ENCODE measurements at places on chromosomes 7 and 10.
A peak's percentile ranks its signal among the peaks of the same experiment; 100 is the strongest.

DNA sequence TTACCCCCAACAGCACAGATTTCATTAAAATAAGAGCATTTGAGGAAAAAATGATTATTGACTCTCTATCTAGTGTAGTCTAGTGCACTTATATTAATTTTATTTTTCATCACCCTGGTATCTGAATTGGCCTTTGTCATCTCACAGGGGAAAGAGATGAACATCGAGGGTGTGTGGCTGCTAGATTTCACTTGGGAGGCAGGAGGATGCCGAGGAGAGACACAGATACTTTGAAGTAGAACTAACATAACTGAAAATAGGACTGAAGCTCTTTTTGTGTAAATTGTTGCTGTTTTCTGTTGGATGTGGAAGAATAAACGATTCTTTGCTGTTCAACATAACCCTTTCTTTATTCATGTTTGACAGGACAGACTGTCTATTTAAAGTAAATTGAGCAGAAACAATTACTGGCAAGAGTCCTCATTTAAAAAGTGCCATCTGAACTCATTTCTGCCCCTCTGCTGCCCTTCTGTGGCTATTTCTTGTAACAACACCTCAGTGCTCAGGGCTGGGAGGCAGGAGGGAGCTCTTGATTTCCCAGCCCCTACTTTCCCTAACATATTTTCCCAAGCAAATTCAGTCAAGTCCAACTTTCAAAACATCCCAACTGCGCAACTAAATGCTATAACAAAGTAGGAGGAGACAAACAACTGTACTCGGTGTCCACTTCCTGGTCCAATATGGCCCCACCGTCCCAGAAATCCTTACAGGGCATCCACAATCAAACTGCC lies 15.6 kb downstream of the LYZL1 start:
- peaks cover 2% of the 10 kb centered on the region for H3K4me1 ChIP-seq
- peaks cover 35% of the 10 kb centered on the region for H3K27me3 ChIP-seq
- H3K27ac ChIP-seq, result no peak overlapping the region
- peak; percentile 32 for DNase-seq
- H3K4me3 ChIP-seq, result no peak overlapping the region

- H3K36me3 ChIP-seq, result no peaks in the 10 kb centered on the region
- H3K27ac ChIP-seq, result no peak overlapping the region
- H3K4me1 ChIP-seq, result no peaks in the 10 kb centered on the region
- DNase-seq, result no peak
Observed at GRCh38 chr10:84607523-84607922, 279.1 kb downstream of the CCSER2 start.

GRCh38 chr7:104938741-104939390 lies 75.1 kb upstream of the KMT2E start:
- H3K4me3 ChIP-seq, result no peak overlapping the region
- peaks cover 36% of the 10 kb centered on the region for H3K4me1 ChIP-seq
- peak overlapping the region; percentile 4 for H3K27ac ChIP-seq
- H3K27me3 ChIP-seq, result no peaks in the 10 kb centered on the region

DNA sequence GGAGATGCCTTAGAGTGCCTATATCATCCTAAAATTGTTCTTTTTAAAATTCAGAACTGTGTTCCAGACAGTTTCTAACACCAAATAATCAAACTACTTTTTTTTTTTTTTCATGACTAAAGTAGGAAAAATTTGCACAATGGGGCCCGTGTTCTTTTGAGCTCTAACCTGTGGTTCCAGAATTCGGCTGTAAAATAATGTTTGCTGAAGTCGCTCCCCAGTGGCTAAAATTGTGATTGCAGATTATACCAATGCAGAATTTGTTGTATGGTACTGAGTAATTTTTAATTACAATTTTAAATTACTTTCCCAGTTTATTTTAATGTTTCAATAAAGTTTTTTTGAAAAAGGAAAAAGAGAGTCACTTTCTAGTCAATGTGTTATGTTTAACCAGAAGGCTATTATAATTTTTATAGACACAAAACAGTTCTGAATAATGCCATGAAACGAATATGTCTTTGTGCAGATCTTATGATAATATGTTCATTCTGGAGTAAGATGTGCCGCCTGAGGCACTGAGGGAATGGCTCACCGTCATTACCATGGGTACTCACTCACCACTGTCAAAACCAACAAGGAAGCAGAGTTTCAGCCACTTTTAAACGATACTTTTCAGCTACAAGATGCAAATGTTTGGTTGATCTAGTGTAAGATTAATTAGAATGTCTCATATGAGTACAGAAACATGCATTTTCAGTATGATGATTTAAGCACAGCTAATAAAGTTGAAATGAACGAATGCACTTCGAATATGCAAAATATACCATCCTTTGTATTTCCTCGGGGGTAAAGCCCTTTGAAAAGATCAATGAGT lies 173.6 kb downstream of the PRKCQ start:
- peaks cover 59% of the 10 kb centered on the region for H3K4me1 ChIP-seq
- H3K36me3 ChIP-seq, result no peaks in the 10 kb centered on the region
- no peaks in the 10 kb centered on the region for H3K27me3 ChIP-seq
- H3K27ac ChIP-seq, result peak overlapping the region; percentile 81
- no peak for DNase-seq

GRCh38 chr10:69333205-69333604 lies 54.9 kb downstream of the HK1 start:
- no peak overlapping the region for H3K27ac ChIP-seq
- peaks cover 84% of the 10 kb centered on the region for H3K4me1 ChIP-seq
- no peaks in the 10 kb centered on the region for H3K27me3 ChIP-seq

GRCh38 chr10:80410578-80411145 lies 2.3 kb downstream of the PRXL2A start:
- peaks cover 49% of the 10 kb centered on the region for H3K4me1 ChIP-seq
- no peaks in the 10 kb centered on the region for H3K27me3 ChIP-seq
- no peaks in the 10 kb centered on the region for H3K36me3 ChIP-seq
- H3K4me3 ChIP-seq, result no peak overlapping the region

GRCh38 chr7:37433166-37433565 lies 15.5 kb downstream of the ELMO1 start:
- H3K4me3 ChIP-seq, result peak overlapping the region; percentile 51
- DNase-seq, result no peak
- peak overlapping the region; percentile 82 for H3K27ac ChIP-seq
- H3K36me3 ChIP-seq, result peaks cover 37% of the 10 kb centered on the region

GRCh38 chr7:41131956-41132355 lies 570.9 kb downstream of the INHBA start:
- H3K36me3 ChIP-seq, result no peaks in the 10 kb centered on the region
- H3K4me3 ChIP-seq, result no peak overlapping the region
- H3K27me3 ChIP-seq, result no peaks in the 10 kb centered on the region
- H3K4me1 ChIP-seq, result no peaks in the 10 kb centered on the region

GRCh38 chr7:30934732-30935568 lies 23.3 kb downstream of the AQP1 start:
- DNase-seq, result no peak
- H3K27ac ChIP-seq, result no peak overlapping the region
- H3K27me3 ChIP-seq, result peaks cover 18% of the 10 kb centered on the region
- no peaks in the 10 kb centered on the region for H3K36me3 ChIP-seq

DNA sequence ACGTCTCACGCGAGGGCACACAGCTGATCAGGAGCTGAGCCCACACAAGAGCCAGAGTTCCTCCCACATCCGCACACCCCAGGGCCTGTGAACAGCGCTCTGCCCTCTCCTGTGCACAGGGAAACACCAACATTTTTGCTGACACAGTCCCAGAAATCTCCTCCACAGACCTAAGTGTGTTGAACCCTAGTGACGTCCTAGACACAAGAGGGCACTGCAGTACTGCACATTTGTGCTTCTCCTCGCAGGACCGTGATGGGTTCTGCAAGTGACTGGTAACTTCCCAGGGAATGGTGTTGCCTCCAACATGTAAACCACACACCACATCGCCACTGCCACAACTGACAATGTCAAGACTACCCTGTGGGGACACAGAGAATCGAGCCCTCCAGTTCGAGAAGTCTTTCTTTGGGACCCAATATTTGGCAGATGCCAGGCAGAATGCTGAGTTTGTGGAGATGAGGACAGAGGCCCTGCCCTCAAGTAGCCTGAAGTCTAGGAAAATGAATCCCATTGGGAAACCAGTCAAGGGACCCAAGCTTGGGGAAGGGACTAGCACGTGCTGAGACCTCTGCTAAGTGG lies 170.3 kb downstream of the PAXIP1 start:
- H3K4me3 ChIP-seq, result no peak overlapping the region
- H3K36me3 ChIP-seq, result no peaks in the 10 kb centered on the region
- H3K27ac ChIP-seq, result no peak overlapping the region

- DNase-seq, result no peak
- H3K4me3 ChIP-seq, result no peak overlapping the region
- H3K27ac ChIP-seq, result no peak overlapping the region
- H3K36me3 ChIP-seq, result no peaks in the 10 kb centered on the region
Observed at GRCh38 chr10:4086131-4086898, 301.3 kb upstream of the KLF6 start.

DNA sequence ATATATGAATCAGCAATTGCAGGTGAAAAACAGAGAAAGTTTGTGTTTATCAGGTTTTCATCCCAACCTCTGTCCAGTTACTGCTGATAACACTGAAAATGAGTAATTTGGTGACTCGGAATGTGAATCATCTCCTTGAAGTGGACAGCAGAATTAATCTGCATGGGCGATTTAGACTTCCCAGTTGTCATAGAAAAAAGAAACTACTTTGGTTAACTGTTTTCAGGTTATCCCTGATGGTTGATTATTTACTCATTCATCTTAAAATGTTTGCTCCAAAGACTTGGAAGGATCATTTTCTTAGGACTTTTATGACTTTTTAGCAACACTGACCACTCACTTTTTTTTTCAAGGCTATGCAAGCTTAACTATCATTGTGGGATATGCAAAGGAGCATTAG lies 504.1 kb upstream of the ANKRD30A start:
- H3K4me3 ChIP-seq, result no peak overlapping the region
- H3K27ac ChIP-seq, result no peak overlapping the region
- H3K27me3 ChIP-seq, result no peaks in the 10 kb centered on the region
- no peaks in the 10 kb centered on the region for H3K4me1 ChIP-seq

GRCh38 chr10:131907679-131908078 lies 6.9 kb downstream of the PPP2R2D start:
- peak overlapping the region; percentile 88 for H3K27ac ChIP-seq
- H3K27me3 ChIP-seq, result no peaks in the 10 kb centered on the region
- H3K4me3 ChIP-seq, result peak overlapping the region; percentile 8
- no peak for DNase-seq
- peaks cover 87% of the 10 kb centered on the region for H3K4me1 ChIP-seq

- no peaks in the 10 kb centered on the region for H3K36me3 ChIP-seq
- no peaks in the 10 kb centered on the region for H3K4me1 ChIP-seq
- H3K27me3 ChIP-seq, result no peaks in the 10 kb centered on the region
- H3K27ac ChIP-seq, result no peak overlapping the region
Observed at GRCh38 chr10:103592186-103593021, 98.9 kb downstream of the NEURL1 start.

GRCh38 chr7:842431-843031 lies 10.3 kb downstream of the SUN1 start:
- H3K27me3 ChIP-seq, result no peaks in the 10 kb centered on the region
- DNase-seq, result no peak
- H3K27ac ChIP-seq, result peak overlapping the region; percentile 4
- H3K4me3 ChIP-seq, result no peak overlapping the region
- H3K36me3 ChIP-seq, result peaks cover 75% of the 10 kb centered on the region

GRCh38 chr7:42210333-42210732 lies 26.7 kb downstream of the GLI3 start:
- no peak overlapping the region for H3K27ac ChIP-seq
- H3K36me3 ChIP-seq, result no peaks in the 10 kb centered on the region
- no peak overlapping the region for H3K4me3 ChIP-seq

DNA sequence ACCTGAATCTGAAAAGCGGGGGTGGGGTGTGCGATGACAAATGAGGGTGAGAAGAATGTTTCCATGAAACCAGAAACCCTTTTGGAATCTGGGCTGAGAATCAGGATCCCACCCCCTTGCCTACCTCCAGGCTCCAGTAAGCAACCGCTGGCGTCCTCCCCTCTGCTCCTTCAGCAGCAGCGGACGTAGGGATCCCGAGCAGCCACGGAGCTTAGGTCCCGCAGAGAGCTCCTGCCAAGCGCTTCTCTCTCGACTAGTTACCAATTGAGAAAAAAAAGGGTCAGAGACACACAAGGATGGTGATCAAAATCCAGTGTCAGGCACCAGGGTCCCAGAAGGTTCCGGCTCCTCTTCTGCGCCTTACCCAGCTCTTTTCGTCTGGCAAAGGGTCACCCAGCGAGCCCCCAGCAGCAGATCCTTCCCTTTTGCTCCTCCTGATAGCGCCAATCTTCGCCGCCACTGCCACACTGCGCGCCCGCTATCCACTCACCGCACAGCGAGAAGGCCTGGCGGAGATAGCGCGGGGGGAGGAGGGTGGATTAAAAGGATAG lies 733.5 kb downstream of the ZWINT start:
- peaks cover 1% of the 10 kb centered on the region for H3K4me1 ChIP-seq
- H3K36me3 ChIP-seq, result no peaks in the 10 kb centered on the region
- no peak overlapping the region for H3K4me3 ChIP-seq
- peaks cover 35% of the 10 kb centered on the region for H3K27me3 ChIP-seq
- no peak for DNase-seq

DNA sequence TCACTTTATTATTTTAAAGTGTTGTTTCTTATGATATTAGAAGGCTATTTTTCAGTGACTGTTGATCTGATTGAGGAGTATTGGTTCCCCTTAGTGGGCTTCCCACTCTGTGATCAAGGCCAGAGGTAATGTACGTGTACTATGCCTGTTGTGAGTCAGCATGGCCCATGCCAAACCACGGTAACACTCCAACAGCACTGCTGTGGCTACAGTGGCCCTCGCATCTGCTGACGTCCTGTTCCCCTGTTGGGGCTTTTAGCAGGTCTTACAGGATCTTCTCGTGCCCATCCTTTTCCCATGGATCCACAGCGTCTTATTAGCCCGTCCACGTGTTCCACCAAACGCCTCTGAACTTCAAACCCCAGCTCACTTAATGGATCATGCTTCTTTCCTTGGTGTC lies 964.6 kb upstream of the CELF2 start:
- no peaks in the 10 kb centered on the region for H3K36me3 ChIP-seq
- no peaks in the 10 kb centered on the region for H3K4me1 ChIP-seq
- peaks cover 16% of the 10 kb centered on the region for H3K27me3 ChIP-seq
- no peak overlapping the region for H3K4me3 ChIP-seq
- H3K27ac ChIP-seq, result no peak overlapping the region

DNA sequence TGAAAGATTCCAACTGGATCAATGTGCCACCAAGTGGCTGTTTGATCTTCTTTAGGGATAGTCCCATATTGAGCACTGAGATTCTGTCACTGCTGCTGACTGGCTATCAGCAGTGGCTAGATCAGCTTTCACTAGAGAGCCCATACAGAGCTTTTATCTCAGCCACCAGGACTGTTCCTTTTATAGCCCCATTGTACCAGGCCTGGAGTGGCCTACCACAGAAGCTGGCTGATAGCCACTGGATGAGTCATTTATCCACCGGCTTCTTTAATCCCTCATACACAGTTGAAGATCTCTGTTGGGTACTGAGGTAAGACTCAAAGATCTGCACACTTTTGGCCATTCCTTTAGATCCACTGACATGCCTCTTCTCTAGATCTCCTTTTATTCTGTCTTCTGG lies 1101.1 kb downstream of the SORCS3 start:
- H3K4me3 ChIP-seq, result no peak overlapping the region
- no peaks in the 10 kb centered on the region for H3K4me1 ChIP-seq
- H3K27ac ChIP-seq, result no peak overlapping the region
- DNase-seq, result no peak
- no peaks in the 10 kb centered on the region for H3K36me3 ChIP-seq

- peaks cover 62% of the 10 kb centered on the region for H3K4me1 ChIP-seq
- peak overlapping the region; percentile 98 for H3K4me3 ChIP-seq
- peaks cover 47% of the 10 kb centered on the region for H3K36me3 ChIP-seq
Observed at GRCh38 chr7:98251231-98251600, 816 bp downstream of the TECPR1 start.

All from activated T-cell treated with anti-CD3 and anti-CD28 coated beads, Interleukin-2, amount 50 U/mL, for 24 hours (primary cell).